ENCODE measurements at places on chromosomes 13 and 19. TPM values are rescaled to one million over a fixed set of nuclear protein-coding genes. Genes with fewer than 3 reads are reported as not detected.

SIGLEC12 gene
- total RNA-seq = not detected

IGFL3 gene
- 0.75 TPM for total RNA-seq

WASF3 gene
- 5.7 TPM for total RNA-seq

CNMD gene
- total RNA-seq = not detected

RDH8 gene
- total RNA-seq = not detected

MTUS2 gene
- total RNA-seq = not detected

C1QTNF9B gene
- not detected for total RNA-seq

CEBPA gene
- total RNA-seq = 10.9 TPM

EDDM13 gene
- not detected for total RNA-seq

KDM4B gene
- total RNA-seq = 19.3 TPM

AMH gene
- total RNA-seq = 4.6 TPM

HSPB6 gene
- not detected for total RNA-seq

SULT2B1 gene
- not detected for total RNA-seq

SWSAP1 gene
- 6.2 TPM for total RNA-seq

SIGLECL1 gene
- total RNA-seq = not detected

LGI4 gene
- total RNA-seq = 0.07 TPM

NCCRP1 gene
- total RNA-seq = 4.5 TPM

ALG5 gene
- total RNA-seq = 7.4 TPM

SYNGR4 gene
- total RNA-seq = not detected

COX6B2 gene
- total RNA-seq = 5.8 TPM

ATP4B gene
- total RNA-seq = not detected

ZNF442 gene
- 7.7 TPM for total RNA-seq

ZDHHC20 gene
- total RNA-seq = 90.6 TPM

ZNF579 gene
- 10.0 TPM for total RNA-seq

SBK3 gene
- 0.31 TPM for total RNA-seq

PCDH8 gene
- not detected for total RNA-seq

FAM124A gene
- total RNA-seq = 0.49 TPM

CABP5 gene
- not detected for total RNA-seq

COL5A3 gene
- not detected for total RNA-seq

MBD3L3 gene
- total RNA-seq = 2.6 TPM

MEF2B gene
- 2.9 TPM for total RNA-seq

Measured in G401 (cell line).